Activated naive CD8-positive, alpha-beta T cell treated with anti-CD3 and anti-CD28 coated beads for 36 hours (primary cell): ENCODE measurements at places on chromosomes 11 and 22.
A peak's percentile ranks its signal among the peaks of the same experiment; 100 is the strongest.

DNA sequence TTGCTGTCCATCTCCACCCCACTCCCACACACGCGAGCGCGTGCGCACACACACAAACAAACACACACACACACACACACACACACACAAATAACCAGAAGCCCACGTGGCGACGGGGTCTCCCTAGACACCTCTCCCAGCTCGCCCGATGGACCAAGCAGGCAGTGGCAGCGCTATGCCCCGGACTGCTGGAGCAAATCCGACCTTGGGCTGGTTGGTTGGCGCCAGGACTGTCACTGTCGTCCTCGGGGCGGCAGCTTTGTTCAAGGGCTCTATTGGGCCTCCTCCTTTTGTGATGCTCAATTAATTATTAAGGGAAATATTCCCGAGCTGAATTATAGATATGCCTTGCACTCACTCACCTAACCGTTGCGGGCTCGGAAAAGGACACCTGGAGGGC lies 1.7 kb upstream of the KCNA4 start:
- no peak for DNase-seq

GRCh38 chr22:49329636-49330035 lies 498.0 kb downstream of the BRD1 start:
- no peak for DNase-seq

DNA sequence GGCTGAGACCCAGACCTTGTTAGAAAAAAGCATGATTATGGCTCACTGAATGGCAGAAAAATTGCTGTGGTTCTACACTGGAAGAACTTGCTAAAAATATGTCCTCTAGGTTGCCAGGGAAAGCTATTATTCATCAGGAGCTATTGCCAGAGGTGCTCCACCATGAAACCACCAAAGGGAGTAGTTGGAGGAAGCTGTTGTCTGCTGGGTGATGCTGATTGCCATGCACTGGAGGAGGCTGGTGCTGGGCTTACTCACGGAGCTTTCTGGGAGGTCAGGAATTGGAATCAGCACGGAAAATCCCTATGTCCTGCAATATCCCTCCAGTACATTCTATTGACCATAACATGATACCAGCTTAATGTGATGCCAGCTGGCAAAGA lies 199.6 kb upstream of the ZBED5 start:
- no peak for DNase-seq

DNA sequence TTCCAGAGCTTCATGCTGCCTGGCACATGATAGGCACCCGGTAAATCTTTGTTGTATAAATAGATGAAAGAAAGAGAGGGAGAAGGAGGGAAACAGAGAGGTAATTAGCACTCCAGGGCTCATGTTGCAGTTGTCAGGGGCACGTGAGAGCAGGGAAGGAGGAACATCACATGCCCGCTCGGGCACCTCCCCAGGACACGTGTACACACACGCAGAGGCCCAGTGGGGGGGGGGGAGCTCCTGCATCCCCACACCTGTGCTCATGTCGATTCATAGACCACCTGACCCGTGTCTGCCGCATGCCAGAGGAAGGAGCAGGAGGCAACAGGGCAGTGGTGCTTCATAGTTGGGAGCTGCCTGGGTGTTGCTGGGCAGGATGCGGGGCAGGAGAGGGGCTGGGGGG lies 37.1 kb upstream of the NNMT start:
- no peak for DNase-seq

DNA sequence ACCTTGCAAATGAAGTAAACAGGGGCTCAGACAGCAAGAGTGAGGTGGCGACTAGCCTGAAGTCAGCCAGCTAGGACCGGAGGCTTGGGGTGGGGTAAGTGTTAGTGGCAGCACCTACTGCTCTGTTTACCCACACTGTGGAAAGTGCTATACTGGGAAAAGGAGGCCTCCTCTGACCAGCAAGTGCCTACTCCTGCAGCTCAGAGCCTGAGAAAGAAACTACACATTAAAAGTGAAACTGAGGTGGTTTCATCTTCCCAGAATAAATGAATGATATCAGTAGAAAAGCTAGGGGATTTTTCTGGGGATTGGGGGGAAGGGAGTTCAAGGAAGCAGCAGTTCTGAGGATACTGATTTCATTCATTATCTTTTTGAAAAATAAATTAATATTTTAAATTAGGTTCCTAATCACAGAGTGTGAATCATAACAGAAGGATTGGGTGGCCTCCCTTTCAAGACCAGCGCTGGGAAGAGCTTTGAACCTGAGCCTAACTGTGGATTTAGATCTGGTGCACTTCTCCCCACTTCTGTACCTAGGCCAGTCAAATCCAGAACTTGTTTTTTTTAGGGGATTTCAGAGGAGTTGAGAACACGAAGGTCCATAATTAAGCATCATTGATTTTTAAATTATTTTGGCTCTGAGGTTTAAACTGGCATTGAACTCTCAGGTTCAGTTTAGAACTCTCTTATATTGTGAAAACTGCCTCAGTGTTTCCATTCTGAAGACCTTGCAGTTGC lies 48.1 kb upstream of the GRAMD1B start:
- peak; percentile 76 for DNase-seq

- DNase-seq = no peak
Measured at GRCh38 chr11:123413636-123414035, 16.4 kb upstream of the GRAMD1B start.

GRCh38 chr11:66280428-66280827 lies 2.5 kb downstream of the CNIH2 start:
- no peak for DNase-seq

DNA sequence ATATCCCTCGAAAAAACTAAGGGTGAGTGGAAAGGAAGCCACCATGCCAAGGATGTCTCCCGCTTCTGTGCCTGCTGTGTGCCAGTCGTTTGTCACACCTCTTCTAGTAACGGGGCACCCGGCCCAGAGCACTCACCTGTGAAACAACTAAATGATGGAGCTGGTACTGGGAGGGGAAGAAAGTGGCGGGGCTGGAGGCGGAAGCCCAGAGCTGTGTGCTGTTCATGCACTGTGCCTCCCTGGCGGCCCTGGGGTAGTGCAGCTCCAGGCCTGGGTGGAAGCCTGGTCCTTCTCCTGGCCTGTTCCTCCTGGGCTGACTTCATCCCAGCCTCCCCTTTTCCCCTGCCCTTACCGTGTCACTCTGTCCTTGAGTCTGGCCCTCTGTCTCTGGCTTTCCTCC lies 130.2 kb downstream of the CEP164 start:
- DNase-seq = no peak

DNA sequence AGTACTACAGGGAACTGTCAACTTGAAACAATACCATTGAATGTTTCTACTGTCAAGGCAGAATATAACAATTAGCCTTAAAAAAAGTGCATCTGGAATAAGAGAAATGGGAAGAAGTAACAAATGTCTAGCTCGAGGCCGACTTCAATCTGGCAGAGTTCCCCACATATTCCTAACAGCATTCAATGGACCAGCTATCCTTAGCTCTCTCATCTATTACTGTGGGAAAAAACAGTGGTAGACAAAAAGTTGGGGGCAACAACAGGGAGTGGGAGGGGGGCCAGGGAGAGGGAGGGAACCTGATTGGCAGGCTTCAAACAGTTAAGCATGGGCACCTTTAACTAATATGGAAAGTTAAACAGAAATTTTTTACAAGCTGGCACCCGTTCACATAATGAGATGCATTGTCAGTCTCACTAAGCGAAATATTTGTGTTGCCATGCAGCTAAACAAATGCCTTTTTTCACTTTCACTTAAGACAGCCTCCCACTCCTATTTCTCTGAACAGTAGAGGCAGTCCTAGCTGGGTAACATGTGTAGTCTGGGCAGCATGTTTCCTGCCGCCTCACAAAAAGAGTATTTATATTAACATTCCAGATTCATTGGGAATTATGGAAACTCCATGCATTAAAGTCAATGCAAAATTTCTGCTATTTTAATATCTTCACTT lies 62.2 kb upstream of the SOX6 start:
- no peak for DNase-seq

GRCh38 chr22:28141614-28142013 lies 222.6 kb upstream of the PITPNB start:
- no peak for DNase-seq

DNA sequence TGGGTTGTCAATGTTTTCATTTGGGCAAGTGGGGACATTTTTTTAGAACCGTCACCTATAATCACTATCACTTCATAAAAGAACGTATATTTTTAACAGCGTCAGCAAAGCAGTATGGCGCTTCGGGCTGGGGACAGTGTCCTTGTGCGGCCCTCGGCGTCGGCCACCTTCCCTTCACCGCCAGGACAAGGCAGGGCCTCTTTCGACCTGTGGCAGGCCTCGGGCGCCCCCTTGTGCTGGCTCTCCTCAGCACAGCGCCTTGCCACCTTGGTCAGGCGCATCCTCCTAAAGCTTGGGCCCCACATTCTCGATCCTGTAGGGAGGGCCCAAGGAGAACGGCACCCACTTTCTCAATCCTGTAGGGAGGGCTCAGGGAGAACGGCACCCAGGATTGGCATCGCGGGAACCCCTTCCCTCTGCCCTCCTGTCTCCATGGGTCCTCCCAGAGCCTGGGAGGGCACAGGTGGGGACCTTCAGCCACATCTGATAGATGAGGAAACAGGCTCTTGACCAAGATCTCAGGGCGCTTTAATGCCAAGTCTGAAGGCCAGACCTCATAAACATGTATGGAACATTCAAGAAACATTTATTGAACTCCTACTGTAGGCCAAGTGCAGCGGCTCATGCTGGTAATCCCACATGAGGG lies 11.5 kb upstream of the FADD start:
- peak; percentile 66 for DNase-seq

DNA sequence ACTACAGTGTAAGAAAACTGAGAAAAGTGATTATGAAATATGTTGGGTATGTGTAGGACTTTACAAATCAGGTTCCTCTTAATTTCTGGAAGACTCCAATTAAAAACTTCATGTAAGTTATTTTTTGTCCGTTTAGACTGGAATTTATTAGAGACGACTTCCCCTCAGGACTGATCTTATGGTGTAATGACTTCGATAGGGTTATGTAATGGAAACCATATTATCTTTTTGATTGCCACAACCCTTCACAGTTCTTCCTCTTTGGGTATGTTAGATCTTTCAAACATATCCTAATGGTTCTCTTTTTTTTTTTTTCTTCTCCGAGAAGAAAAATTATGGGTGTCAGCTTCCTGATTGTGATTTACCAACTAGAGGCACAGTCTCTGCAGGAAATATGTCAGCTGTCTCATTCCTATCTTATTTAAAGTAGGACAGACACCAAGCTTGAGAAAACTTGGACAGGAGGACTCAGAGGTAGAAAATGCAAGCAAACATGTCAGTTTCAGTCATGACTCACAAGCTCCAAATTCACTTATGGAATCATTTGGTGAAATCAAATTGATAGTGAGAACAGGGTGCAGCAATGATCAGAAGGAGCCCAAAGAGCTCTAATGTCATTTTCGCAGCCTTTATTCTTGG lies 11.1 kb upstream of the LDLRAD3 start:
- no peak for DNase-seq

- DNase-seq = no peak
Measured at GRCh38 chr22:37008365-37008764, 10.9 kb downstream of the TST start.

DNA sequence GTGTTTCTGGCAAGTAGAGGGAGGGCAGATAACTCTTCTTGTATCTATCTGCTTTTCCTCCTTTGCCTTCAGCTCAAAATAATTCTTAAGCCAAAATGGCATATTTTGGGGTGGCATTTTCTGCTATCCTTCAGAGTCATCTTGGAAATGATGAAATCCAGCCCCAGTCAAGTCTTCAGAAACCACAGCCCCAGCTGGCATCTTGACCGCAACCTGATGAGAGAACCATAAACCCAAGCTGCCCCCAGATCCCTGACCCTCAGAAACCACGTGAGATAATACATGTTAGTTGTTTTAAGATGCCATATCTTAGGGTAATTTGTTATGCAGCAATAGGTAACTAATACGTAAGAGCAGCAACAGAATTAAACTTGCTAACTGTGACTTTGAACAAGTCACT lies 15.1 kb upstream of the PAMR1 start:
- DNase-seq = no peak

DNA sequence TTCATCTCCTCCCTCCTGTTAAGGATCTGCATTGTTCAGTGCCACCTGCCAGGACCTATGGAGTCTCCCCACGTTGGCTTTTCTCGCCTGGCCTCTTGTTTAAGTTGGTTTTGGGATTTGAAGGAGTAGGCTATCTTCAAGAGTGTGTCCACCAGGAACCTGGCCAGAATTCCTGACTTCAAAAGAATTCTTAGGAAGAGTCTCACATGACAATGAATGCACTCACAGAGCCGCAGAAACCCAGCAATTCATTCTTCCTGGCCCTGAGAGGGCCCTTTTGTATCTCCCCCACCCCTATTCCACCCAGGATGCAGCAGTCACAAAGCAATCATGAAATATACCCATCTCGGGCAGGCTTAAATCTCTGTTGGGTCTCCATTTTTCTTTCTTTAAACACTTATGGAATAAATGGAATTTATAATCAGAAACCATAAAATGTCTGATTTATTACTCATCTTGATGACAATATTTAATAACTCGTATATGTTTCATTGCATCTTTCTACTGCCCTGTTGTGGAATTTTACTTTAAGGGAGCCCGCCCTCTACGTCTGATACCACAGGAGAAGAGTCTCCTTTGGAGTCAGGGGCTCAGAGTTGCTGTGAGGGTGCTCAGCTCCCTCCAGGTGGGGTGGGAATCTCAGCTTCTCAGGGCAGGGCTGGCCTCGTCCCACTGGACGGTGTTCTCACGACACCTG lies 507.0 kb downstream of the NTM start:
- no peak for DNase-seq

- no peak for DNase-seq
Measured at GRCh38 chr11:2778630-2779498, 79.1 kb upstream of the KCNQ1OT1 start.

DNA sequence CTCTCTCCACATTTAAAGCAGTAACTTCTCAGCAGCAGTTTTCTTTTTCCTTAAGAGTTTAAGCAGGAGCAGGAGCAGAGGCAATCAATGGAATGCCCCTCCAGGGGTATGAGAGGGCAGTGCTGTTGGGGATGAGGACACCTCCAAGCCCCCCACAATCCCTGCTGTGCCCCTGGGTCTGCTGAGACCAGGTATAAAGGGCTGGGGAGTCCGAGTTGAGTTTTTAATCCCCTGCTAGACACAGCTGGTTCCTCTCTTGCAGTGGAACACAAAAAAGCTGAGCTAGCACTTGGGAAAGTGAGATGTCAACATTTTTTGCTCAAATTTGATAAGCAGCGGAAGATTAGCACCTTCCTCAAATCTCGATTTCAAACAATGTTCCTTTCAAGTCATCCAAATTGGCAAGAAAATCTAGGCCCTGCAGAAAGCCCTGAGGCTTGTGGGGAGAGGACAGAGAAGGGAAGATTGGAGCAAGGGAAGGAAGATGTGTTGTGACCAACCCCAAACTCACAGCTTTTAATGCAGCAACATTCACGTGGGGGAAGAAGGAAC lies 581.9 kb downstream of the SOX6 start:
- no peak for DNase-seq

GRCh38 chr11:92111287-92111686 lies 113.3 kb upstream of the FAT3 start:
- no peak for DNase-seq

GRCh38 chr11:120936356-120936755 lies 87.5 kb upstream of the TBCEL start:
- no peak for DNase-seq
